Stimulated activated CD4-positive, alpha-beta T cell treated with anti-CD3 and anti-CD28 coated beads, Interleukin-15, amount 100 ng/mL, for 1 hour (primary cell): ENCODE measurements at places on chromosomes 1 and 21.

- peak; percentile 13 for DNase-seq
Observed at GRCh38 chr1:41812051-41812450, 106.7 kb downstream of the HIVEP3 start.

DNA sequence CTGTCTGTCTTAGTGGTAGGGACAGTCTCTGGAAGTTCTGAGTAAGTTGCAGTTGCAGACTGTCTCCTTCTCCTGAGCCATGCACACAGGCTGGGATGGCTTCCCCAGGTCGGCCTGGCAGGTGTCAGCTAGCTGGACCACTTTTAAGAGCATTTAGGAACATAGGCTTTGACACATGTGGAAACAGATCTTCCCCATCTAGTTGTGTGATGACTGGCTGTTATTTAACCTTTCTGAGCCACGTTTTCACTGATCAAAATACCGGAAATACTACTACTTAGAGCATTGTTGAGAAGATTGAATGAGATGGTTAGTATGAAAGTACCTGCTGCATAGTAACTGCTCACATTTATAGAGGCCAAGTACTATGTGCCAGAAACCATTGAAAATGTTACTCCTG is 6.2 kb upstream of the MAPKAPK2 start:
- no peak for DNase-seq

- DNase-seq: no peak
Observed at GRCh38 chr1:62744611-62745577, 39.0 kb upstream of the ATG4C start.

DNA sequence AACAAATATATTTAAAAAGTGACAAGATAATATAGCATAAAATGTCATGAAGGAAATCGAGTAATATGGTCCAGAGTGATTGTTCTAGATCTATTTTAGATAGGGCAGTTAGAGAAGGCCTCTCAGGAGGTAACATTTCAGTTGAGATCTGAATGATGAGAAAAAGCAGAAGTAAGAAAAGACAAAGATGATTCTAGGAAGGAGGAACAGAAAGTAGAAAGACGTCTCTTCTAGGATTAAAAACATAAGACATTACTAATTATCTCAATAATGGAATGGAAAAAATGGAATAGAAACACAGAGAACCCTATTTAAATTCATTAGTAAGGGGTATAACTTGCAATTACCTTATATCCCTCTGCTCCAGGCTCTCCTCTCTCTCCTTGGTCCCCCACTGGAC is 130.0 kb upstream of the ZNHIT6 start:
- no peak for DNase-seq

- no peak for DNase-seq
Observed at GRCh38 chr21:44880405-44881197, 7.1 kb upstream of the PTTG1IP start.

GRCh38 chr1:48221122-48221521 is 1.4 kb upstream of the SLC5A9 start:
- DNase-seq: no peak

DNA sequence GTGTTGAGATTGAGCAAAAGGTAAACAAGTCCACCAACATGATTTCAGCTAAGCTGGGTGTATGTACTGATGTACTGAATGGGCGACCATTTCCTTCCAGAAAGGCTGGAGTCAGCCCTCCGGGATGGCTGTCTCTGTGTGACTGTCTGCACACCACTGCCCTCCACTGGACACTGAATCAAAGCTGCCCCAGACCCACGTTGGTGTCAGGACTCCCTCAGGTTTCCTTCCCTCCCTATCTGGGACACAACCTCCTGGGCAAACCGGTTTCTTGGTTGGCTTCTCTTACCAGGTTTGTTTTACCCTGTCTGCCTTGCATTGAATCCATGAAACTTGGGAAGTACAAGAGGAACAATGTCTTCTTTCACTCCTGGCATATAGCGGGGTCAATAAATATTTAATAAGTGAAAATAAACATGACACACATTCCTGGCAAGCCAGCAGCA is 5.3 kb upstream of the SRP9 start:
- DNase-seq: no peak

DNA sequence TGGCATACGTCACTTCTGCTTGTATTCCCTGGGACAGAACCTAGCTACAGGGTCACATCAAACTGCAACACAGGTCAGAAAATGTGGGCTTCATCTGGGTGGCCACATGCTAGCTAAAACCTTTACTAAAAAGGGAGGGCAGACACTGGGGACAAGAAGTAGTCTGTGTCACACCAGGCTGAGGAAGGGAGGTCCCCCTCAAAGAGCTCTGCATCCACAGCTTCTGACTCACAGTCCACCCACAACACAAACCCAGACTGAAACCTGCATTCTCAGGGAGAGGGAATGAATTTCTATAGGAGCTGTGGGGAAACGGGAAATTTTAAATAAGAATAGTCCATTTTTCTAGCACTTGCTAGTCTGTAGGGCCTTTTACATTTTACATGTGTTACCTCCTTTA is 16.2 kb downstream of the OLIG2 start:
- DNase-seq: no peak
